COR-L47 (cell line): ENCODE measurements at places on chromosomes 6 and 20.

- peak; percentile 93 for DNase-seq
These were observed 137.1 kb downstream of the ELOVL4 start for GRCh38 chr6:79810185-79810705.

GRCh38 chr20:42443200-42443599 is 746.5 kb downstream of the PTPRT start:
- no peak for DNase-seq

GRCh38 chr6:73521351-73521985 is 636 bp upstream of the EEF1A1 start:
- DNase-seq: peak; percentile 65

- no peak for DNase-seq
These were observed 26.9 kb downstream of the FOXF2 start for GRCh38 chr6:1416191-1416760.

DNA sequence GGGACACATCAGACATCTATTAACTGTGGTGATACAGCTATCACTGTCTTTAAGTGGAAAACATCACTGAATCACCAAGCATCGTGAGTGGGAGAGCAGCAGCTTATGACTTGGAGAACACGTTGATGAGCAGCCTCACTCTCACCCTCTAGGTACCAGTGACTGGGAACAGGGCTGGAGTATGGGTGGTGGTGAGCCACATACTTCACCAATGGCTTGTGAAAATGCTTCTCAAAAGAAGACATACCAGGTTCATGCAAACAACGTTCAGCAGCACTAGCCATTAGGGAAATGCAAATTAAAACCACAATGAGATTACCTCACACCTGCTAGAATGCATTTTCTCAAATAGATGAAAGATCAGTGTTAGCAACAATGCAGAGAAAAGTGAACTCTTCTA is 25.3 kb downstream of the SNX5 start:
- no peak for DNase-seq

- no peak for DNase-seq
These were observed 160.6 kb downstream of the GRM4 start for GRCh38 chr6:33985313-33985751.

- DNase-seq: no peak
These were observed 254.2 kb upstream of the HSF2 start for GRCh38 chr6:122145246-122145645.
